ENCODE measurements at places on chromosomes 11 and 22.

DNA sequence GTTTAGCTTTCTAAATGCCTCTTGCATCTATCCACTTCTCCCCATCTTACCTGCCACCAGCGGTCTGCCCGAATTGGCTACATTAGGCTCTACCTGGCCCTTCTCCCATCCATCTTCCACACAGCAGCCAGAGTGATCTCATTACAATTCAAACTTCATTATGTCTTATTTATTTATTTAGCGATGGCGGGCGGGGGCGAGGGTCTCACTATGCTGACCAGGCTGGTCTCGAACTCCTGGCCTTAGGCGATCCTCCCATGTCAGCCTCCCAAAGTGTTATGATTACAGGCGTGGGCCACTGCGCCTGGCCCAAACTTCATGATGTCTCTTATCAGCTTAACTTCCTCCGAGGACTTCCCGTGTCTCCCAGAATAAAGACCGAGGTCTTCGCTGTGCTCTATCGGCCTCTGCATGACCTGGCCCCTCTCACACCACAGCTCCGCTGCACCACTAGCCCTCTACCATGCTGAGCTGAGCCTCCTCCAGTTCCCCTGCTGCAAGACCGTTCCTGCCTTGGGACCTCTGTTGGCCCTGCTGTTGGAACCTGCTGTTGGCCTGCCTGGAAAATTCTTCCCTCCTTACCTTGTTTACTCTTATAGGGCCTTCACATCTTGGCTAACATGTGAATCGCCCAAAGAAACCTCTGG lies 870 bp upstream of the CTTN start:
- DNase-seq, result no peak

DNA sequence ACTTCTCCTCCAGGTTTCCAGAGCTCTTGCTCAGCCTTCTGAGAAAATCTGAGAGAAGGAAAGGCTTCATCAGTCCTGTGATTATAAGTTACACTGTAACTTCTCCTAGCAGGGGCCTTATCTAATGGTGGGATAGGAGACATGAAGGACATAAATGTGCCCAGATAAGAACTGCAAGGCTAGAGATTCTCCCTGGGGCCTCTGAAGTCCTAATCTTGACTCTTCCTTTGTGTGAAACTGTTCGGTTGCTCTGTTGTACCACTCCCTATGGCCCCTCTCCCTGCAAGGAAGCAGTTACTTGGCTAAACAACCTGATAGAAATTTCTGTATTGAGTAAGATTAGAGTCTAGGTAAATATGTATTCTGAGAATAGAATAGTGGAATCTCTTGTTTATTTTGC lies 780.9 kb downstream of the ETS1 start:
- no peak for DNase-seq

DNA sequence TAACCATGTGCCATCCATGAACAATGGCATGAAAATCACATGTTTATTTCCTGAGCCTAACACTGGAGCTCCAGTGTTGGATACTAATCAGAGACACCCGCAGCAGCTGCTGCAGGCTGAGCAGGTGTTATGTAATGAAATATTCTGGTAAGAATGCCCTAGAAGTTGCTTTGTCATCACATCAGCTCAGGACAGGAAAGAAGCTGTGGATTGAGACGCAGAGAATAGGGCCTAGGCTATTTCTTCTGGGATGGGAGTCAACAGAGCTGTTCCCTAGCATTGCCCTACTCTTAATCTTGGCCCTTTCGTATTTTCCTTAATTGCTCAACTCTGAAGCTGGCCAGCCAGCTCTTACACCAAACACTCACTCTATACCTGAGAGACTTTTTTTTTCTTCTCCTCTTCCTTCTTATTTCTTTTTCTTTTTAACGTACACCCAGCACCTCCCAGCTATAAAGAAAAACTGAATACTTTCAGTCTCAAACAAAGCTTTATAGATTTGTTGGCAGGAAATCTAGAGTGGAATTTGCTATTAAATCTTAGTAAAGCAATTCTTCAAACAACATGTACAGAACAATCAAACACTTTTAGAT lies 31.9 kb downstream of the RASSF10 start:
- no peak for DNase-seq

DNA sequence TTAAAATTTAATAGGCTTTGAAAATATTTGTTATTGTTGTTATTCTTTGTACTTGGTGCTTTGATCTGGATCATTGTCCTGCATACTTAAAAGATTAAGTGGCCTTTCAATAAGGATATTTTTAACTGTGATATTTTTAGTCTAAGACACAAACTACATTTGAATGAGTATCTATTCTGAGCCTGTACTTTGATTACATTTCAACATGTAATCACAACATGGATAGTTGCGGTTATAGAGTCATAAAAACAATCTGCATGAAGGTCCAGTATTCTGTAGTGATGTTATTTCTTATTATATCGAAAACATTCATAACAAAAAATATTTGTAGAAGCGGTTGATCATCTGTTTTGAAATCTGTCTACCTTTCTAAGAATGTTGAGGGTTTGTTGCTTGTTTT lies 58.6 kb downstream of the HIPK3 start:
- DNase-seq, result no peak

DNA sequence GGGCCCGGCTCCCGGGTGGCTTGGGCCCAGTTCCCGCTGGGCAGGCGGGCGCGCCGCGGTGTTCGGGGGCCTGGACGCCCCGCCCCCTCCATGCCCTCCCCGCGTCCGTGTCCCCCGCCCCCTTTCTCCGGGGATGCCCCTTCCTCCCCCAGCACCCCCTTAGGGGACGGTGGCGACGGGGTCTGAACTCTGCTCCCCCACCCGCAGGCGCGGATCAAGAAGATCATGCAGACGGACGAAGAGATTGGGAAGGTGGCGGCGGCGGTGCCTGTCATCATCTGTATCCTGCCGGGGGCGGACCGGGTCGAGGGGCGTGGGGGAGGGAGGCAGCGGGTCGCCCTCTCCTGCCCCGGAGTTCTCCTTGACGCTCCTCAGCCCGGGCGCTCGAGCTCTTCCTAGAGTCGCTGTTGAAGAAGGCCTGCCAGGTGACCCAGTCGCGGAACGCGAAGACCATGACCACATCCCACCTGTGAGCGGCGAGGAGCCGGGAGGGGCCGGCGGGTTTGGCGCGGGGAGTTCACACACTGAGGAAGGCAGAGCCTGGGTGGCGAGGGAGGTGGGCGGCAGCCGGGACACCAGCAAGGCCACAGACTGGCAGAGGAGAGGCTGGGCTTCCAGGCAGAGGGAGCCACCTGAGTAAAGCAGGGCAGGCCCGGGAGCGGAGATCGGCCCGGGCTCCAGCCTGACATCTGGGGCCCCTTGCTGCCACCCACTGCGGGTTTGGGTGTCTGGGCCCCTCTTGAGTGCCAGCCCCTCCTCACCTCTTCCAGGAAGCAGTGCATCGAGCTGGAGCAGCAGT lies 546 bp downstream of the DRAP1 start:
- no peak for DNase-seq

GRCh38 chr11:120633616-120634393 lies 122.3 kb downstream of the GRIK4 start:
- DNase-seq, result no peak

DNA sequence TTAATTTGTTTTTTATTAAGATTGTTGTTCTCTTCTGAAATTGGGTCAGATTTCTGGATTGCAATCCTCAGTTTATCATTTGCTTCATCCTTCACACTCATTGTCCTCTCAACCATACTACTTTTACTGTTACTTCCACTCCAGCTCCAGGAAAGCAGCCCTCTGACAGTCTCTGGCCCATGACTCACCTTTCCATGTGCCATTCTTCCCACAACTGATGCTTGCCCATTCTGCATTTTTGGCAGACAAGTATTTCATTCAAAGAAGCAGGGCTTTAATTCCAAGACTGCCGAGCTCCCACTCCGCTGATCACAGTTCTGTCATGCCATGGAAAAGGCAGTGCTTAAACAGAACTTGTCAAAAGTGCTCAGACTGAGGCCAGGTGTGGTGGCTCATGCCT lies 139.2 kb downstream of the WNT11 start:
- DNase-seq, result no peak

- DNase-seq, result no peak
These were observed 112.8 kb downstream of the FBXO7 start for GRCh38 chr22:32587449-32587848.
